ENCODE measurements at places on chromosomes 5 and 9.

DNA sequence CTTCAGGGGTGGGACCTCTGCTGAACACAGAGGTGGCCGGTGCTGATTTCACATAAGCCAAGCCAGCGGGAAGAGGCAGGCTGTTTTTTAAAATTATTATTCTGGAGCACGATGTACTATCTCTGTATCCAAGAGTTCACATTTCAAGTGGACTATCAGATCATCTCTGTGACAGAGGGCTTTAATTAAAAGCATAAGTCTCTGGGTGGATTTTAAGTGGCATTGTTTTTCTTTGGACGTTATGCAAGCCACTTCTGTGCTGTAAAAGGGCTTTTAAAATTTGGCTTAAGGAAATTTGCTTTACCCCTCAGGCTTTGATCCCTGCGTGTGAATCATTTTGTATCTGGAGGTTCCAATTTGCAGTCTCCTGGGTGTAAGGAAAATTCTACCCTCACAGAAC, 124.7 kb downstream of the PALM2AKAP2 start:
- no peak for DNase-seq

DNA sequence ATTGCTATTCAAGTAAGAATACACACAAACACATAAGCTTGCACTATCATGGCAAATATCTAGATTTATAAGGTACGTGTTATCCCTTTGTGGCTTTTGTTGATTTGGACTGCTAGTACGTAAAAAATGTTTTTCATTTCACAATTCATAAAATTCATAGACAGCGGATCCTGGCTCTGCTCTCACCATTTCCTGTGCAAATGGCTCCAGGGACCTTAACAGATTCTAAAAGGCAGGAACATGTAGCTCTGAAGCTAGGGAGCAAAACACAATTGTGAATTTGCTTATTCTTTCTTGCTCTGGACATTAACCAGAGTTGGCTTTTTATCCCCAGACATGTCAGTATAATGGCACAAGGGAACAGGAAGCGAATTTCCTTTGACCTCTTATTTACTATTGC, 1019.9 kb upstream of the WWC1 start:
- no peak for DNase-seq

GRCh38 chr9:92184041-92184564, 68.9 kb upstream of the SPTLC1 start:
- DNase-seq: no peak

DNA sequence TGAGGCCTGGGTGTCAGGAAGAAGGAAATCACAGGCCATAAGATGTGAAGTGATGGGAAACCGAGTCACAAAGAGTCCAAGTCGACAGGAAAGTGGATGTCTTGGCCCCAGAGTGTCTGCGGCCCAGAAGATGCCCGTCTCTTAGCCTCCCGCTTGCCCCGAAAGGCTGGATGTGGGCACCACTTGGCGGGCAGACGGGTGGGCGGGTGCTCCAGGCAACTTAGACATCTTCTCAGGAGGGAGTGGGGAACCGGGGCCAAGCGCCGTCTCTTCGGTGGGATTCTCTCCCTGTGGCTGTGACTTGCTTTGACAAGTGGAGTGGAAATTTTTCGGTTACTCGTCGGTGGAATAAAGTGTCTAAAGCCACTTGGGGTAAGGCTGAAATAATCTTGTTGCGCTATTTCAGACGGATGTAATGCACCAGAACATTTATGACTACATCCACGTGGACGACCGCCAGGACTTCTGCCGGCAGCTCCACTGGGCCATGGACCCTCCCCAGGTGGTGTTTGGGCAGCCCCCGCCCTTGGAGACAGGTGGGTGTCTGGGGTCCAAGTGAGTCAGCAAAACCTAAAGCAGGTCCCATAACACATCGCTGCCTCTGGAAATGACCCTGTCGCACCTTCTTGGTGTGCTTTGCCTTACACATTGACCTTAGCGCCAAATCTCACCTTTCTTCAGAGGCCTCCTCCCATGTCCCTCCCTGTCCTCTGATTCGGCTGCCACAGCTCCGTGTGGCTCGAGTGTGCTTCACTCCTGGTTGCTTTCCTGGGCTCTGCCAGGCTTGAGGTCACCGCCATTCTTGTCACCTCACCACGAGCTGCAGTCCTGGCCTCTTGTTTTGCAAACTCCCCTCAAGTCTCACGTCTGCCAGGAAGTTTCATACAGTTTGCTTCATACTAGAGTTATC, 20.4 kb upstream of the EXOC3 start:
- DNase-seq: no peak

- no peak for DNase-seq
Measured at GRCh38 chr9:98071737-98072136, 15.2 kb downstream of the NANS start.

GRCh38 chr9:127728808-127729207, 6.3 kb downstream of the TOR2A start:
- DNase-seq: no peak

GRCh38 chr9:75993434-75993833, 103.0 kb downstream of the PCSK5 start:
- no peak for DNase-seq

DNA sequence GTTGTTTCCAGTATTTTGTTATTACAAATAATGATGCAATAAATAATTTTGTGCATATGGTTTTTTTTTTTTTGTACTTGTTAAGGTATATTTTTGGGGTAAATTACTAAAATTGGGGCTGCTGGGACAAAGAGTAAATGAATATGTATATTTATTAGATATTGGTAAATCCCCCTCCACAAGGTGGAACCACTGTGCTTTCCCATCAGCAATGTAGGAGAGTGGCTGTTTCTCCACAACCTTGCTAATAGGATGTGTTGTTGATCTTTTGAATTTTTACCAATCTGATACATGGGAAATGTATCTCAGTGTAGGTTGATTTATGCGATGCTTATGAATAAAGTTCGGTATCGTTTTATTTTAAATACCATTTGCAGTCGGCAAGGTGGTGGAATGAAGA, 118.1 kb downstream of the TRPM3 start:
- DNase-seq: no peak

DNA sequence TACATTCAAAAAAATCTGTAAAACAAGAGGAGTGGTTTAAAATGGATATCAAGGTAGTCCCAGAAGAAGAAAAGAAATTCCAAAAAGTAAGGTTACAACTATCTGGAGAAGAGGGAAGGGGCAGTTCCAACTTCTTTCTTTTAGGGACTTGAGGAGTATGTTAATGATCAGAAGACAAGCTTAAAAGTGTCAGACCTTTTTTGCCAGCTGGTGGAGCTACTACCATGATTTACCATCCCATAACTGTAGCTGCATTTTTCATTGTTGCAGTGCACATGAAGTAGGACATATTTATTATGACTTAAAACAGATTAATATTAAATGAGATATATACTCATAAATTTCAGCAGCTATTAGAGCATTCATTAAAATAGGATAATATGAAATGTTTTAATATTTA, 158.5 kb upstream of the RGS7BP start:
- no peak for DNase-seq

DNA sequence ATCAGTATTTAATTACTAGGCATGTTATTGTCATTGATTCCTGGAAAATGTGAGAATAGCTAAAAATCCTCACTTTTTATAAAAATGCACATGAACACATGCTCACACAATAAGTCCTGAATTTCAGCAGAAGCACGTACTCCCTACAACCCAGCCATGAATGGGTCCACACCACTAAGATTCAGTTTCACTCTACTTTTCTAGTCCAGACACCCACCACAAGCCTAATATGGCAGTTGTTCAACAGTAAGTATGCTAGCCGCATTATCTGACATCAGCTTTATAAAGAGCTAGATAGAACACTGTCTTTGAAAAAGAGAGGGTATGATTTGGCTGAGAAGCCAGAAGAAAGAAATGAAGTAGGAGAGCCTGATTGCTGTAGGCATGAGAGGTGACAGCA, 639.3 kb downstream of the BRINP1 start:
- DNase-seq: no peak

- DNase-seq: no peak
Measured at GRCh38 chr9:91255327-91255726, 106.4 kb downstream of the AUH start.

- DNase-seq: no peak
Measured at GRCh38 chr9:117511852-117512481, 97.1 kb upstream of the ASTN2 start.

GRCh38 chr5:173963182-173963838, 25.7 kb upstream of the C5orf47 start:
- no peak for DNase-seq

DNA sequence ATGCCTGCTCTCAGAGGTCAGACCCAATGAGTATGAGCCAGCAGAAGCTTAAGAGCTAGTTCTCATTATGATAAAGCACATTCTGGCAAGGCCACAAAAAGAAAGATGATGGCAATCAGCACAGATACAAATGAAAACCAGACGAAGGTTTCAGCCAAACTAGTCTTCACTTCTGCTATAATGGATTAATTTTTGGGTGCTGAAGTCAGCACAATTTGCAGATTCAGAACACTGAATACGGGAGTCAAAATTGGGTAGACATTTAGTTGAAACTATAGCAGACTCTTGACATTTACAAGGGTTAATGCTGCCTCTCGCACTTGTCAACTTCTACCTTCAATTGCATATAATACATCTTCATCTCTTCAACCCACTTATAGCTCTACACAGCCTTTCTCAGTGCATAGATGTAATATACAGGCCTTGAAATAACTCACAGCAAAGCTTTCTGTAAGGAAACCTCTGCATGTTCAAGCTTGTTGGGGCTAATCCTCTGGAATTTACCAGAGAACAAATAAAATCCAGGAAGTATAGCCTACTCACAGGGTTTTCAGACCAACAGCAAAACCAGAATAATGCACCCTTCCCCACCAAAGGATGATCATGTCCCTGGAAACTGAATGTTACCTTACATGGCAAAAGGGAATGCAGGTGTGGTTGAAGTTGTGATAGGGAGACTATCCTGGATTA, 77.1 kb downstream of the BAAT start:
- DNase-seq: no peak

DNA sequence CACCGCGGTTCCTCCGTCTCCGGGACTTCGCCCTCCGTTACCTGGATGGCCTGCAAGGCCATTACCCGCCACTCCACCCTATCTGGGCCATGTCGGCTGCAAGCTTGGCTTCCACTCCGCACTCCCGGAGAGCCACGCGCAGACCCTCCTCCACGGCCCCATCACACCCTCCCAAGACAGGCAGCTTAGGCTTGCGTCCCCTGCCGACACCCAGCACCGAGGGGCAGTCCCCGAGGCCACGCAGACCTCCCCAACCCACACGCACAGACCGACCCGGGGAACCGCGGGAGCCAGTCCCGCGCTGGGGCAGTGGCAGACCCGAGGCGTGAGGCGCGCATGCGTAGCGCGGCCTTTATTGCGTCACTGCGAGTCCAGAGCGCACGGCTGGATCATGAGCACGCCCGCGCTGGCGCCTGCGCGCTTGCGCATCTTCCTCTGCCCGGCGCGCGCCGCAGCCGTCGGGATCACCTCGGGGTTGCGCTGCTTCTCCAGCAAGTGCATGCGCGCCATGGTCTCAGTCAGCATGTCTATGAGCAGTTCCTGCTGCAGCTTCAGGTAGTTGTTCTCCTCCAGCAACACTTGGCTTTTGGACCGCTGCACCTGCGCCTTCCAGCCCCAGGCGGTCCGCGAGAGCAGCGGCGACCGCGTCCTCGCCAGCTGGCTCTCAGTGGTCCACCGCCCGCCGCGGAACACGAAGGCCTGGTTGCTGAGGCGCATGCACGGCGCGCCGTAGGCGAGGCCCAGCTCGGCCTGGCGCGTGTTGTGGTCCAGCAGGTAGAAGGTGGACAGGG, 2.4 kb downstream of the CBY3 start:
- DNase-seq: peak; percentile 94

DNA sequence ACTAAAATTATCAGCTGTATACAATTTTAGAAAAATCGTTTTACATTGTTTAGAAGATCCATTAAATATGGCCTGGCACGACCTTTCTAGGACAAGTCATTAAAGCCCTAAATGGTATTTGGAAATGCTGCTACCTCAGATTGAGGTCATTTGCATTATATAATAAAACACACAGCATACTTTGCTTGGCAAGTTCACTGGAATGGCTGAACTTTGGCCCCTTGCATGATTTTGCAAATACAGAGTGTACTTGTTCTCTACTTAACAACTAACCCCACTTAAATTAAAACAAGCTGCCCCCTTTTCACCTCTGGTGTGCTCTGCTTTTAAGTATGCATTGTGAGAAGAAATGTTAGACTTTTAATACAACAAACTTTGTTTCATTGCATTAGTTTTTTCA, 860.1 kb downstream of the PTPRD start:
- no peak for DNase-seq

GRCh38 chr5:134224888-134225779, 739 bp downstream of the PPP2CA start:
- DNase-seq: peak; percentile 81

DNA sequence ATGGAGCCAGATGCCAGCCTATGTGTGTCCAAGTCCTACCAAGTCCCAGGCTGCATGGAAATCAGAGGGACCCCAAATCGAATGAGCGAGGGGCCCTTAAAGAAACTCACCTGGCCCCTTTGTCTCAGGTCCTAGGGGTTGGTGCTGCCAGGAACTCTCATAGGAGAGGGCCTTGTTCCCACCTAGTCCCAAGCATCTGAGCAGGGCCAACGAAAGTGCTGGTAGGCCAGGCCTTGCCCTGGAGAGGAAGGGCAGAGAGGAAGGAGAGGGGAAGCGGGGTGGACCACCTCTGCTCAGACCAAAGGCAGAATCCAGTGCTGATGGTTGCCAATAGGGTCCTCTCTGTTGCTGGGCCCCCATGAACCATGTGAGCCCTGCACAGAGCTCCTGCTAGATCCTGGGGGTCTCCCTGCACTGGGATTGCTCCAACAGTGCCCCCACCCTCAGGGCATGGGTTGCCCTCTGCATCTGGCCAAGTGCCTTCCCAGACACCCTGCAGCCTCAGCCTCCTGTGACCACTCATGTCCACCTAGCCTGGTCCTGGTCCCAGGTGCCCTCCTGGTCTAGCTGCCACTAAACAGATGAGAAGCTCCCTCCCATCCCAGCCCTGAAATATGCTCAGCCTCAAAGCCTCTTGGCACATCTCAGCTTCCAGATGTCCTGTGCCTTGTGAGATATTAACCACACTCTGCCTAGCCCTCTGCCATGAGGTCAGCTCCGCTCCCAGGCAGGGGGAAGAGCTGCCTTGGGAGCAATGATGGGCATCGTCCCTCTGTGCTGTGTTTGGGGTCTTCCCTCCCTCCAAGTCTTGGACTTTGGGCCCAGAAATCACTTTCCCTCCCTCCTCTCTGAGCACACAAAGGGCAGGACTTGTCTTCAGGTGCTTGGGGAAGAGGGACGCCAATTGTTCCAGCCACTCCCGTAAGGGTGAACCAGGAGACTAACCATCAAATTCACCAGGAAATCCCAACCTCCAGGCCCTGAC, 109.6 kb downstream of the ADAMTS2 start:
- DNase-seq: no peak

GRCh38 chr9:76613974-76614373, 150.3 kb upstream of the PCA3 start:
- no peak for DNase-seq

- DNase-seq: no peak
Measured at GRCh38 chr9:94269264-94269663, 10.2 kb downstream of the ZNF169 start.

DNA sequence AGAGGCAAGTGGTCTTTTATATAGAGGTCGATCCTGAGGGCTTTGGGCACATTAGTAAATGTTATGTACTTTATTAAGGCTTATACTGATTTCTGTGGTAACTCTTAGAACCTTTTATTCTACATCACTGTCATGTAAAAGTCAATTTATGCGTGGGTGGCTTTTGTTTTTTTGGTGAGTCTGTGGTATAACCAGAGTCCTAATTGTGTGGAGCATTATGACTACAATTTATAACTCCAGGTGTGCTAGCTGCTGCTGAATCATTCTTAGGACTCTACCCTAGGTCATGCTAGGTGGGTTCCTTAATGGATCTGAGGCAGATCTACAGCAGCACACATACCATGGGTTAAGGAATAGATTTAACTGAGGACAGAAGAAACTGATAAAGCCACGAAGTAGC, 33.9 kb upstream of the KCNN2 start:
- DNase-seq: no peak

Data from nephron progenitor cell (in vitro differentiated cells).